ENCODE measurements at places on chromosomes 11 and 22.

DNA sequence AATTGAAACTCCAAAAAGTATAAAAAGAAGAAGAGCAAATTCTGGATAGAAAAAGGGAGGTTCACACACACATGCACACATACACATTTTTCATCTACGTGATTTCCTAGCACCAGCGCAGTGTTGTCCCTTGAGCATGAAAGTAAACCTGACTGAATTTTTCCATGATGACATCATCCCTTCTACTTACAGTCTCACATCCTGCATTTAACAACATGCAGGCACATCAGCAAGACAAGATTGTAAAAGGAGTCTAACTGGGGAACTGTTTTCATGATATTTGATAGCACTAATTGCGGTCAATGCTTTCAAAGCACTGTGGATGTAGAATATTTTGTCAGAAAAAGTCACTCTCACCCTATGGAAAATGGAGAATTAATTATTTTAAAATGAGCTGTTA, 36.6 kb downstream of the GAS2 start:
- DNase-seq: no peak

- DNase-seq: no peak
Observed at GRCh38 chr11:68992743-68993255, 12.0 kb upstream of the MRGPRD start.

DNA sequence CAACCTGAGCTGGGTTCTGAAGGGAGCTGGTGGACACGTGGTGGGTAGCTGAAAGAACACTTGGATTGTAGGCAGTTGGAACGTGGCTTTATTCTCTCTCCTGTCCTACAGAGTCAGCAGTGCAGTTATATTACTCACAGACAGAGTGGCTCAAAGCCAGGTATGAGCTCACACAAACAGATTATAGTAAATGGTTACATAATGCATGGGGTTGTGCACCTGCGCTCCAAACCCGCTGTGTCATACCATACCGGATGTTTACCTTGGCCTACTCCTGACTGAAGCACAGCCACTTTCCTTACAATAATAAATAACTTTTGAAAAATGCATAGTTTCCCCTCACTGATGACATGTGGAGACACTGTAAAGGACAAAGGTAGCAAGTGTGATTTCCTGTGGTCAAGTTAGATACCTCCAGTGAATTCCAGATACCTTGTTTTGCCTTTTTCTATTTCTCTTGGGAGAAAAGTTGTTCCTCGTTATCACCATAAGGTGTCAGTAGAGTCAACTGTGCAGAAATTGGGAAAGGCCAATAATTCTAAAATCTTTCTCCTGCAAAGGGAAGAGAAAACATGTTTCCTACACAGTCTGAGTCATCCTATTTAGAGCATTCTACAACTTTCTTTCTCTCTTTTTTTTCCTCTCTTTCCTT, 13.5 kb downstream of the MS4A6A start:
- DNase-seq: no peak

DNA sequence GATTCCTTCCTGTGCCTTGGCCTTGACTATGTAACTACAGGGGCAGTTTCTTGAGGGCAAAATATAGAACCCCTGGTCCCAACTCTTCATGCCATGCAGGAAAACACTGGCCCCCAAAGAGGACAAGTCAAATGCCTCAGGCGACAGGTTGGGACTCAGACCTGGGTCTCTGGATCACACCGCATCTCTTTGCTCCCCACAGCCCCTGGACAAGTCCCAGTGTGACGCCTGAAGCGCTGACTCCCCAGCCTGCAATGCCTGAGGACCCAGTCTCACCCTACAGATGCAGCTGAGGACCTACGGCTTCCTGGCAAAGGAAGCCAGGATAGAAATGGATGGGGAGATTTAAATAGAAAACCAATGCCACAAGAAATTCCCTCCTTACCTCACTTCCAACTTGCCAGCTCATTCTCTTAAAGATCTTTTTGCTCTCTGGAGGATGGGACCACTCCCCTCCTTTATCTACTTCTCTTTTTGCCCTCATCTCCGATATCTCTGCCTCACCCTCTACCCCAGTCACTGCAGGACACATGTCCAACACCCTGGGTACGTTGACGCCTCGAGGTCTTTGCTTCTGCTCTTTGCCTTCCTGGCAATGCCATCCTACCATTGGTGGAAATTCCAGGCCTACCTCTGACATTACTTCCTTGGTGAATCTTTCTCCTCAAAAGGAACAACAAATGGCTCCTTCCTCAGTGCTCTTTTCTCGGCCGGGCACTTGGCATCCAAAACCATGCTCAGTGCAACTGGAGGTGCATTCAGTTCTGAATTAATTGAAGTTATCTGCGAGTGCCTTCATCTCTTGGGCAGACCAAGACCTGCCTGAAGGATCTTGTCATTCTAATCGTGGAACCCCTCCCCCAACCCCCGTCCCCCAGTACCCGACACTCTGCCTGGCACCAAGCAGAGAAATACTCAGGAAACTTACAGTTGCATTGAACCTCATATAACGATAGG, 2.0 kb upstream of the PRDM11 start:
- no peak for DNase-seq

DNA sequence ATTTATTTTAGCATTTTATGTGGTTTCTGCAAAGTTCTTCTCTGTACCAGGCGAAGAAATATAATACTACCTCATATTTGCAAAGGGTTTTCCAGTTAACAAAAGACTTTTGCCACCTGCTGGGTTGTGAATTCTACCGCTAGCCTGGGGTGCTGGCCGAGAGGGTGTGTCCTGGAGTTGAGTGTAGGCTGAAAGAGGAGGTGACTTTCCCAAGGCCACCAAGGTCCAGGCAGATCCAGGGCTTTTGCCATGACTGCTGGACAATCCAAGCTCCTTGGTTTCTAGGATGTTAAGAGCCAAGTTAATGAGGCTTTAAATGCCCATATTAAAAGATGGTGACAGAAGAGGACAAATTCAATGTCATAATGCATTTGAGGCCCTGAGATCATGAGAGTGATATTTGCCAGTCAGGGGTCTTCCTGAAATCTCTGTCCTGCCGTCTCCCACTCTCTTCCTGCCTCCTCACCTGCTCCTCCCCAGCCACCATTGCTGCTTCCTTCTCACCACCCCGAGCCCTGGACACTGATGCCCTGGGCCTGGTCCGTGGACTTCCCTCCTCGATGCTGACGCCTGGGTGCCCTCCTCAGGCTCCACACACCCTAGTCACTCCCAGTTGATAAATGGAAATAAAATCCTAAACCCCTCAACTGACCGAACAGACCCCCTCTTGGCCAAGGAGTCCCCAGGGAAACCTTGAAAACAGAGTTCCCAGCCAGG, 825.6 kb downstream of the TBC1D22A start:
- no peak for DNase-seq

DNA sequence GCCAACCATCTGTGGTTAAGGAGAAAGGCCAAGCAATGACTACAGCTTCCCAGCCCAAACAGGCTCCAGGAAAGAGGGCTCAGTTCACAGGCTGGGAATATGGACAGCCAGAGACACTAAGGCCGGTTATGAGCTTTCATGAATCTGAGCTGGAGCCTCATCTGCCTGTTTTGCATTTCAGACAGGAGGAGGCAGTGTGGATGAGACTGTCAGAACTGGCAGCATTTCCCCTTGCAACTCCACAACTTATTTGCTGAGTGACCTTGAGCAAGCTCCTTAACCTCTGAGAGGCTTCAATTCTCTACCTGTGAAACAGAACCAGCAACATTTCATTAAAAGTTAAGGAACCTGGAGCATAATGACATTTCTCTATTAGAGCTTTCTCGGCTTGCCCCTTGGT, 264.0 kb downstream of the ETS1 start:
- DNase-seq: no peak

DNA sequence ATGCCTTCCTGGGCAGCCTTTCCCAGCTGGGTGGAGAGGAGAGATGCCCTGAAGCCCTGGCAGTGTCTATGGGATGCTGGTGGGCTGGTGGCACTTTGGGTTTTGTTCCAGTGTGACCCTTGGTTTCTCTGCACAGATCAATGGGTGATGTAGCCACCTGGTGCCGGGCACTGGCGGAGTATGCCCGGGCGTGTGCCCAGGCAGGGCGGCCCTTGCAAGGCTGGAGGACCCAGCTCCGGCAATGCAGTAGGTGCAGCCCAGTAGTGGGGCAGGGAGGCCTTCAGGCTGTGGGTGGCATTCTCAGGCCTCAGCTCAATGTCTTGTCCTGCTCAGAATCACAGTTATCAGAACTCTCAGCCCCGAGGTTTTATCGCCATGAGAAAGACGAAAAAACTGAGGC, 11.9 kb downstream of the OTOG start:
- no peak for DNase-seq

GRCh38 chr11:123544631-123545375, 109.6 kb downstream of the SCN3B start:
- DNase-seq: no peak

DNA sequence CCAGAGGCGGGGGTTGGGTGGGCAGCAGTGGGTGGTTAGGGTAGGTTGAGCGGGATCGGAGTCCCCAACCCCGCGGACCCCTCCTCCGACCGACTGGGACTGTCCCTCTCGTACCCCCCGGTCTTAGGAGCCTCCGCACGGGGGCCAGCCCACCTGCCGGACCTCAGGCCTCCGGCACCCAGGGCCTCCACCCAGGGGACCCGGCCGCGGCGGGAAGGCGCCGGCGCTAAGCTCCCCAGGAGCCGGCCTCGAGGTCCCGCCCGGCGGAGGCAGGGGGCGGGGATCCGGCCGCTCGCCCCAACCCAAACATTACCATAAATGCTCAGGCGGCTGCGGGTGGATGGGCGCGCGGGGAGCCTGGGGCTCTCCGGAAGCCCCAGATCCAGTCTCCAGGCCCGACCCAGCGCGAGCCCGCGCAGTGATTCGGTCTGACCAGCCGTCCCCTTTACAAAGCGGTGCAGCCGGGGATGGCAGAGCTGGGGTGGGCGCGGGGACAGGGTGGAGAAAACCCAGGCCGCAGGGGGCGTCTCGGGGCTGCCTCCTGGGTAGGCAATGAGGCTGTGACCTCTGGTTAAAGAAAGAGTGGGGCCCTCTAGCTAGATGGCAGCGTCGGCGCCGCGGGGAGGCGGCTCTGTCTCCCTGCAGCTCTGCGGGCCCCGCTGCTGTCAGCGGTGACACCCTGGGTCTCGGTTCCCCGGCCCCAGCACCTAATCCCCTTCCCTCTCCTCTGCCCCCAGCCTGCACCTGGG, 4.0 kb upstream of the MCAM start:
- DNase-seq: no peak

- DNase-seq: peak; percentile 47
Observed at GRCh38 chr22:37316875-37317371, 34.6 kb downstream of the CYTH4 start.

DNA sequence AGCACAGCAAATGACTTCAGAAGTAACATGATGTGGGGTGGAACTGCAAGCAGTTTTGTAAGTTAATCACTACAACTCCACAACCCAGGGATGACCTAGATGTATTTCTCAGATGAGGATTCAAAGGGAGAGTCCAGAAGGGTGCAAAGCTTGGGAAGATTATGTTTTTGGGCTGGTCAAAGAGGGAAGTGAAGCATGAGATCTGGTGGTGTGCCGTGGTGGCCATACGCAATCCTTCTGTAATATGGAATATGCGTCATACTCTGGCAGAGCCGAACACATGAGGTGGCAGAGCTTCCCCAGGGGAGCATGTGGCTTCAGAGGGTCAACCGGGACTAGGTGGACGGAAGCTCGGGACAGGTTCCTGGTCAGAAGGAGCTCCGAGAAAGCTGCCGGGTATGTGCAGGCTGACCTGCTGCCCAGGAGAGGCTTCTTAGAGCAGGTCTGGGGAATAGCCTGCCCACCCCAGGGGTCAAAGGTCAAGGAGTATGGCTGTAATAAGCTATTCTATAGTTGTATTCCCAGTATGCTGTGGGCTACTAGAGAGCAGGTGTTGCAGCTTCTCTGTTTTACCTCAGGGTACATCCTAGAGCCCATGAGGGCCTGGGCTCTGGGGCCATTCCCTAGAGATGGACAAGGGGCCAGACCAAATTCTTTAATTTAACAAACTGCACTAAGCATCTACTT, 70.1 kb upstream of the PHOX2A start:
- DNase-seq: no peak

GRCh38 chr11:90134478-90135003, at the start of gene NAALAD2:
NAALAD2 (plus strand) TSS chr11:90134663; CDS start chr11:90134759, 96 bp downstream.
- DNase-seq: no peak

DNA sequence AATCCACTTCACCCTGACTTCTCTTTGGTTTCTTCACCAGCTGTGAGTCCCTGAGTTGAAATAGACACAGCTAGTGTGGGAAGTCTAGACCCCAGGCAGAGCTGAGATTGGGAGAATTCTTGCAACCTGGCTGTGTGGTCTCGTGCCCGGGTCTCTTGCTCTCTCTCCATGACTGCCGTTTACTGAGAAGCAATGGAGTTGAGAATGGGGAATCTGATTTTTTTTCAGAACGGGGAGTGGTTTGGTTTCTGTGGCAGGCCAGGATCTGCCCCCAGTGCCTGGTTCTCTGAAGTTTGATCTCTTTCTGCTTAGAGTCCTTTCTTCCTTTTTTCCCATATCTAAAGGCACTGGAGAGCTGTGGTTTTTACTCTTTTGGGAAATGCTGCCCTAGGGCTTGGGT, 1.5 kb downstream of the SIDT2 start:
- DNase-seq: no peak

DNA sequence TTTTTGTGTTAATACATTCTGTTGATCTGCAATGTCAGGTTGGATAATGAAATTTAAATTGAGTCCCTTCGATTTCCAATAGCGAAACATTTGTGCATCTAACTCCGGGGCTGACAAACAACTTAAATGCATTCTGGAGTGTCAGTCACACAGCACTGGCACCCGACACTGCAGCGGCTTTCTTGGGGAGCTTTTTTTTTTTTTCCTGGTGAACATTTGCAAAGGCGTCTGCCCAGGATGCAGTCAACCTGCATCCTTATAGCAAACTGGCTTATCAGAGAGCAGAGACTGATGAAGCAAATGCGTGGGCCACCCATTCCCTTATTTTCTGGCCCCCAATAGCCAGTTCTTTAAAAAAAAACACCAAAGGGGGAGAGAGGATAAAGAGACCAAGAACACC, 1167.7 kb downstream of the LRRC4C start:
- DNase-seq: no peak

- no peak for DNase-seq
Observed at GRCh38 chr11:28242596-28242995, 134.4 kb downstream of the METTL15 start.
